Pancreas (tissue), 10 donors: ENCODE measurements at places on chromosomes 4 and X.

DNA sequence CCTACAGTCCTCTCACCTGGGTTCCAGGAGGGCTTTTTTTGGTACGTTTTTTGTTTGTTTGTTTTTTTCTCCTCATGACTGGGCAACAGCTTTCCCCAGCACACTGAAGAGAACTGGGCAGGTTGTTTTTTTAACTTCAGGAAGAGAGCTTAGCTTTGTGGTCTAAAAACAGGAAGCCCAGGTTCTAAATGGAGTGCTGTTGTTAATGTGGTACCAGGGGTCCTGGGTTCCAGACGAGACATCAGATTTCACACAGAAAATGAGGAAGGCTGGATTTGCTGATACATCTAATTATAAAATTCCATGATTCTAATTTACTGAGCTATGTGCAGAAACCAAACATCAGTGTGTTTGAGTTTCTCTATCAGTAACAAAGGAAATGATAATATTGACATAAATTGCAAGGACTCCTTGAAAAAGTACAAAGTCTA is 4.2 kb downstream of the MYOZ2 start:
- H3K36me3 ChIP-seq = no peaks in the 10 kb centered on the region
- no peak overlapping the region for H3K4me3 ChIP-seq
- H3K27me3 ChIP-seq = no peaks in the 10 kb centered on the region
- DNase-seq = no peak

DNA sequence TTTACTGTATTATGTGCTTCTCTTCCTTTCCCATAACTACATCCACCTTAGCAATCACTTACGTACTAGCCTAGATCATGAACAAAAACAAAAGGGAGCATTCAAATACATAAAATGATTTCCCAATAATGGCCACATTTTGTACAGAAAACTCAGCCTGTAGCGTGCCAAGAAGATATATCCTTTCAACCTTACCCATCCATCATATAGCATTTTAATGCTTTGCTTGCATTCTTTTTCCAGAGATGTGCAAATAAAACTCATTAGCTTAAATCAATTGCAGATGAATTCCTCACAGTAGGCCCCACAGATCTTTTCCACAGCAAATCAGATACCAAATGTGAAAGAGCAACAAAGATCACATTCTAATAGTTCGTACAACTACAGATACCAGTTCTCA is 20.8 kb downstream of the GRSF1 start:
- DNase-seq = no peak
- no peak overlapping the region for H3K27ac ChIP-seq
- peaks cover 4% of the 10 kb centered on the region for H3K36me3 ChIP-seq
- no peaks in the 10 kb centered on the region for H3K4me1 ChIP-seq

GRCh38 chr4:19033816-19034733 is 1012.5 kb upstream of the LCORL start:
- no peak overlapping the region for H3K27ac ChIP-seq
- no peak for DNase-seq
- H3K27me3 ChIP-seq = no peaks in the 10 kb centered on the region
- no peaks in the 10 kb centered on the region for H3K4me1 ChIP-seq

DNA sequence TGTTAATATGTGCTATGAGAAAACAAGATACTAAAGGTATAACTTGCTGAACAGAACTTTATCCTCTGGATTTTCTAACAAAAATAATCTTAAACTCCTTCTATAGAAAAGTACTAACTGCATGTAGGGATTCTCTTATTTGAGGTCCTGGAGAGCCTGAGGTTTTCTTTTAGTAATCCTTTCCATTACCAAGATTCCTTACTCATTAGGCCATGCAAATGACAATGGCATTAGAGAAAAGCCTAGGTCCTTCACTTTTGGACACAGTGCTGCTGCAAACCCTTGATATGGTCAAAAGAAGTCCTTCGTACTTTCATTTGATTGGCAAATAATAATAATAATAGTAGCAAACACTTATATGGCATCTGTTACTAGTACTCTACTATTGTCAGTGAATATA is 3.2 kb downstream of the MMRN1 start:
- no peaks in the 10 kb centered on the region for H3K36me3 ChIP-seq
- H3K4me1 ChIP-seq = peaks cover 10% of the 10 kb centered on the region
- no peak overlapping the region for H3K4me3 ChIP-seq

- H3K4me3 ChIP-seq = no peak overlapping the region
- no peak overlapping the region for H3K27ac ChIP-seq
- no peaks in the 10 kb centered on the region for H3K27me3 ChIP-seq
- no peaks in the 10 kb centered on the region for H3K4me1 ChIP-seq
- no peaks in the 10 kb centered on the region for H3K36me3 ChIP-seq
Measured at GRCh38 chr4:14671146-14671545, 331.1 kb upstream of the CPEB2 start.

DNA sequence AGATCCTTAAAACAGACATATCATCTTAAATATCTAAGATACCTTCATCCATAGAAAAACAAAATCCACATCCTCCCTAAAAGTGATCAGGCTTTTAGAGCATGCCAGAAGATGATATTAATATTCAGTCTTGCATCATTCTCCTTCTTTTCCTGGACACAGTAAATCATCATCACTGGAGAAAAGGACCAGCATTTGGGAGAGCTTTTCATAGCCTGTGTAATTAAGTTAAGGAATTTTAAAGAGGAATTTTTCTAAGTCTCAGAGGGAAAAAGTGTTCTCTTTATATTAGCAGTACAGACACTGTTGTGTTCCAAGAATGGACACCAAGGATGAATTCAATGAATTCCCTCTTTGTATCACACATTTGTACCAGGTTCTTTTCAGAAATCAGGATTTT is 696 bp downstream of the SCRG1 start:
- no peak for DNase-seq
- no peaks in the 10 kb centered on the region for H3K36me3 ChIP-seq
- H3K4me1 ChIP-seq = no peaks in the 10 kb centered on the region
- no peaks in the 10 kb centered on the region for H3K27me3 ChIP-seq
- H3K4me3 ChIP-seq = no peak overlapping the region

DNA sequence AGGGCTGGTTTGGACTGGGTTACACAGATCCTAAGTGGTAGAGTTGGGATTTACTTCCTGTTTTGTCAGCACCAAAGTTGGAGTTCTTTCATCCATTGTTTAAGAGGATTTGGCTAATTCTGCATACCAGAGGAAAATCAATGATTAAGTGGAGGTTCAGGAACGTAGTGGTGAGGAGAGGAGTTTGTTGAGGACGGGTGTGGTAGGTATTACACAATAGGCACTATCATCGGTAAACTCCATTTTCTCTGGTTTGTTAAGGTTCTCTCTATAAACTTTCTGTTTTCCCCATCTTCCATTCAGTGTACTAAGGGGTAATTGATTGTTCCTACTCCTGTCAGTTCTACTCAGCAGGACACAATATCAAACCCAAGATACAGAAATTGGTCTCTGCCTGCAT is 107.5 kb upstream of the VCX2 start:
- no peaks in the 10 kb centered on the region for H3K27me3 ChIP-seq
- no peaks in the 10 kb centered on the region for H3K36me3 ChIP-seq
- no peaks in the 10 kb centered on the region for H3K4me1 ChIP-seq
- DNase-seq = no peak
- no peak overlapping the region for H3K4me3 ChIP-seq

GRCh38 chr4:110742143-110742542 is 119.3 kb upstream of the PITX2 start:
- H3K27me3 ChIP-seq = no peaks in the 10 kb centered on the region
- DNase-seq = no peak

- H3K27ac ChIP-seq = no peak overlapping the region
- no peak for DNase-seq
- no peaks in the 10 kb centered on the region for H3K36me3 ChIP-seq
- H3K27me3 ChIP-seq = no peaks in the 10 kb centered on the region
- no peak overlapping the region for H3K4me3 ChIP-seq
- no peaks in the 10 kb centered on the region for H3K4me1 ChIP-seq
Measured at GRCh38 chr4:95701500-95702170, 138.3 kb upstream of the PDHA2 start.

DNA sequence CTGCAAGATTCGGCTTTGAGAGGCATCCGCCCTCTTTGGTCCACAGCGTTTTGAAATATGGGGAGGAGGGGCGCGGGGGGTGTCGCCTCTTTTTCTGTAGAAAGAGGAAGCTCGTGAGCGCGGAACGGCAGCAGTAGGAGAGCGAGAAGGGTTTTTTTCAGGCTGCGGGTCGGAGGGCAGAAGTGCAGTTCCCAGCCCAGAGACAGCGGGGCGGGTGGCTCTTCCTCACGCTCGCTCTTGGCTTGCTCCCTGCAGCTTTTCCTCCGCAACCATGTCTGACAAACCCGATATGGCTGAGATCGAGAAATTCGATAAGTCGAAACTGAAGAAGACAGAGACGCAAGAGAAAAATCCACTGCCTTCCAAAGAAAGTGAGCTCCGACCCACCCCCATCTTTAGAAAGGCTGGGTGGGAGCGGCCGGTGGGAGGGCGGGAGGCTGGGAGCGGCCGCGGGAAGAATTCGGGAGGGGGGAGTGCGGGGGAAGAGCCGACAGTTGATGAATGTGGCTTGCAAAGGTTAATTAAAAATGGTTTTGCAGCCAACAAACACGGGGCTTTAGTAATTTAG is 1.2 kb downstream of the TMSB4X start:
- peak; percentile 45 for DNase-seq
- H3K4me1 ChIP-seq = peaks cover 9% of the 10 kb centered on the region
- H3K27ac ChIP-seq = peak overlapping the region; percentile 88
- no peaks in the 10 kb centered on the region for H3K36me3 ChIP-seq
- H3K4me3 ChIP-seq = peak overlapping the region; percentile 75

DNA sequence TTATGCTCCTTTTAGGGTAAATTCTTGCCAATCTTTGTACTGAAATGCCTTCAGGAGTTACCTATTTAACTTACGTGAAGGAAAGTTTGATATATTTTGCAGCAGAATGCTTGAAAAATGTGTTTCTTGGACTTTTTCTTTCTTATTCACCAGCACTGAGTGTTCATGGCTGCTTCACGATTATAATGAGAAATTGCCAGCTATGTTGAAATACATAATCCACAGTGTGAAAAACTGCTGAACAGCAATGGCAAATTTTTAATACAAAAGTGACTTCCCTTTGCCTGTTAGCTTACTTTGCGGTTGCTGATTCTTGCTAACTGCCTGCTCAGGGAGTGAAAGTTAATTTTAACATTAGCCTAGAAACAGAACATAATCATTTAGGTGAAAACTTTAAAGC is 153.8 kb upstream of the SLC4A4 start:
- no peaks in the 10 kb centered on the region for H3K27me3 ChIP-seq
- peaks cover 14% of the 10 kb centered on the region for H3K4me1 ChIP-seq
- peak overlapping the region; percentile 39 for H3K27ac ChIP-seq
- DNase-seq = no peak

DNA sequence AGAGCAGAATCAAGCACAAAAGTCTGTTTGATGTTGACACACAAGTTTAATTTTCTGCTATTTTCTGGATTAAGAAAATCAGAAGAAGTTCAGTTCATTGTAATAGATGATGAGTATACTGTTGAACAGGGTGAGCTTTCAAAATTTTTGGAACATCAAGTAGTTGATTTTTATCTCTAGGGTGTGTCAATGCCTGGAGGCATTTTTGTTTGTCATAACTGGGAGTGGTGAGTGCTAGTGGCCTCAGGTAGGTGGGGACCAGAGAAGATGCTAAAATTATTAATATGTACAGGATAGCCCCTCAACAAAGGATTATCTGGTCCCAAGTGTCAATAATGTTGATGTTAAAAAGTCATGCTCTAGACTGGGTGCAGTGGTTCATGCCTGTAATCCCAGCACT is 279.7 kb upstream of the GNPDA2 start:
- H3K27ac ChIP-seq = no peak overlapping the region
- H3K4me1 ChIP-seq = no peaks in the 10 kb centered on the region
- H3K36me3 ChIP-seq = no peaks in the 10 kb centered on the region
- no peak for DNase-seq
- no peak overlapping the region for H3K4me3 ChIP-seq
- no peaks in the 10 kb centered on the region for H3K27me3 ChIP-seq

GRCh38 chr4:138978028-138978585 is 37.5 kb upstream of the NOCT start:
- no peak overlapping the region for H3K27ac ChIP-seq
- no peaks in the 10 kb centered on the region for H3K4me1 ChIP-seq
- H3K27me3 ChIP-seq = no peaks in the 10 kb centered on the region
- no peaks in the 10 kb centered on the region for H3K36me3 ChIP-seq

DNA sequence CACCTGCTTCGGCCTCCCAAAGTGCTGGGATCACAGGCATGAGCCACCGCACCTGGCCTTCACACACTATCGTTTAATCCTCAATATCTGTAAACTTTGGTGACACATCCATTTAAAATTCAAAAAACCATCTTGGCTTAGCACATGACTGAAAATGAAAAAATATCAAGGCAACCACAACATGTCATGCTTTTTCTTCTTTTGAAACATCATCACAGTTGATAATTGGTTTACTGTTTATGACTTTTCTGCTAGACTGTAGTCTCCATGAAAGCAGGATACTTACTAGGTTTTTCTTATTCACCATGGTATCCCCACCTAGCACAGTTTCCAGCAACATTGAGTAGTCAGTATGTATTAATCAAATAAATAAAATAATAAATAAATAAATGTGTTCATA is 11.0 kb downstream of the GNRHR start:
- H3K4me1 ChIP-seq = no peaks in the 10 kb centered on the region
- no peak overlapping the region for H3K4me3 ChIP-seq
- no peaks in the 10 kb centered on the region for H3K27me3 ChIP-seq
- H3K36me3 ChIP-seq = no peaks in the 10 kb centered on the region
- no peak for DNase-seq

- no peak for DNase-seq
- H3K4me1 ChIP-seq = no peaks in the 10 kb centered on the region
- no peak overlapping the region for H3K4me3 ChIP-seq
- no peak overlapping the region for H3K27ac ChIP-seq
Measured at GRCh38 chr4:154024097-154024694, 235.3 kb upstream of the SFRP2 start.

DNA sequence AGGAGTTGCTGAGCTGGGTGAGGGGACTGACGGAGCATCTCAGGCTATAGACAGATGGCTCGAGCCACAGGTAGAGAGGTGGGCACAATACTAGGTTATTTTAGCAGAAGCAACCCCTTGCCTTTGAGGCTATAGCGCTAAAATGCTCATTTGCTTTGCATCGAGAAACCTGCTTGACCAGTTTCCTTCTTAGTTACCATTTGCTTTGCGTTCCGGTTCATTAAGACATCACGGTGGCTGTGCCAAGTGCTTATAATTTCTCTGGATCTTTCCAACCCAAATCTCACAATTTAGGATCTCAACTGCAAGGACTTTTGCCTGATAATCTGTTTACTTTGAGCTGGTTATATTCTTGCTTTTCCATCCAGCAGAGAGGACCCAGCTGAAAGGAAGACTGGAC is 40.8 kb downstream of the DLG3 start:
- H3K27me3 ChIP-seq = no peaks in the 10 kb centered on the region
- H3K4me3 ChIP-seq = no peak overlapping the region
- peaks cover 19% of the 10 kb centered on the region for H3K4me1 ChIP-seq
- no peak for DNase-seq

- H3K4me3 ChIP-seq = no peak overlapping the region
- H3K27ac ChIP-seq = no peak overlapping the region
- no peaks in the 10 kb centered on the region for H3K27me3 ChIP-seq
- no peaks in the 10 kb centered on the region for H3K36me3 ChIP-seq
Measured at GRCh38 chrX:47664737-47665136, 5.8 kb upstream of the UXT start.

DNA sequence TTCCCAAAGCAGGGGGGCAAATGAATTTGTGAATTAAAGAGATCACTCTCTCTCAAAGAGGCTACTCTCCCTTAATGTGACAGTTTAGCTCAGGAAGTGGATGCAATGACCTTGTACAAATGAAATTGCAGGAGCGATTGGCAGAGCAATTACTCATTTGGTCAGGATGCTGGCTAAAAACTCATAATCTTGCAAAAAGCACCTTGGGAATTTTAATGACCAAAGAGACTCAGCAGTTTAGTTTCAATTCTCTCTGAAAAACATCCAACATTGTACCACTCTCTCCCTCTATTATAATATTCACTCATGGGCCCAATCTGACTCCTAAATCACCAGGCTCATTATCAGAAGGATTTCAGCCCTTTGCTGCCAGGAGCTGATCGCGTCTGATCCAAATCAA is 26.1 kb downstream of the PDGFC start:
- no peaks in the 10 kb centered on the region for H3K27me3 ChIP-seq
- peak overlapping the region; percentile 31 for H3K27ac ChIP-seq
- H3K36me3 ChIP-seq = no peaks in the 10 kb centered on the region
- no peak for DNase-seq
